Mesothelial cell of epicardium (in vitro differentiated cells): ENCODE measurements at places on chromosomes 1 and 21. TPM values are rescaled to one million over a fixed set of nuclear protein-coding genes. Genes with fewer than 3 reads are reported as not detected.

ZBTB8A gene
- total RNA-seq = 14.8 to 16.2 TPM (median 14.9 TPM) in 3 replicates

CD34 gene
- total RNA-seq = 1.2 to 1.6 TPM (median 1.2 TPM) in 3 replicates

DNA sequence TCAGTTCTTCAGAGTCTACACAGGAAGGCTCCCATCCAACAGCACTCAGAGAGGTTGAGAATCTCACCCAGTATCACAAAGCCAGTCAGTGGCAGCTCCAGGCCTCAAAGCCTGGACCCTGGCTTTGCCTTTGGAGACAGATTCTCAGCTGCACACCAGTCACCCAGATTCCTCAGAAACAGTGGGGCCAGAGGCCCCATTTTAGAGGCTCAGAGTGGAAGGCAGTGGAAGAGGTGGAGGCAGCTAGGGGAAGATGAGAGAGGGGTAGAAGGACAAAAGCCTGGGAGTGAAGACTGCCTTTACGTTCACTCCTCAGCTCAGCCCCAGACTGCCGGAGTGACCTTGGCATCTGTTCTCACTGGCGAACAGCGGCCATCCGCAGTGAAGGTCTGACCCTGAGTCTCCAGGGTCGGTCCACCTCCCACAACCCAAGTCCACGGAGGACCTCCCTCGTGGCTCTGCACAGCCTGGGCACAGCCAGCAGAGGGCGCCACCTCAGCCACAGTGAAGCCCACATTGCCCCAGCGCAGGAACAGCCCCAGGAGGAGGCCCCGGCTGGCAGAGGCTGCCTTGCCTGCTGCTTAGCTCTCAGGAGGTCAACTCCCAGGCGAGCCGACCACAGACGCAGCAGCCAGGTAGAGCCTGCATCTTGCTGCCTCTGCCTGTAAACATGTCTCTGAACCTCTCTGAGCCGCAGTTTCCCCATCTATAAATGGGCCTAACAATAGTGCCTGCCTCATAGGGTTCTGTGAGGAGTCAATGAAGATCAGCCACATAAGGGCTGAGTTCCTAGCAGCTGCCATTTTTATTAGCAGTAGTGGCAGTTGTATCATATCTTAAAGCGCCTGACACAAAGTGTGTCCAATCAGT is 5.9 kb upstream of the FNDC5 start:
- peaks cover 8% of the 10 kb centered on the region for H3K27me3 ChIP-seq
- no peak overlapping the region for H3K4me3 ChIP-seq
- H3K36me3 ChIP-seq = no peaks in the 10 kb centered on the region

GRCh38 chr1:4674676-4675075 is 20.3 kb downstream of the AJAP1 start:
- no peak for DNase-seq
- peaks cover 3% of the 10 kb centered on the region for H3K27me3 ChIP-seq
- H3K4me1 ChIP-seq = no peaks in the 10 kb centered on the region
- no peak overlapping the region for H3K27ac ChIP-seq

TBX19 gene
- 2.4 to 2.9 TPM (median 2.6 TPM) in 3 replicates for total RNA-seq

DNA sequence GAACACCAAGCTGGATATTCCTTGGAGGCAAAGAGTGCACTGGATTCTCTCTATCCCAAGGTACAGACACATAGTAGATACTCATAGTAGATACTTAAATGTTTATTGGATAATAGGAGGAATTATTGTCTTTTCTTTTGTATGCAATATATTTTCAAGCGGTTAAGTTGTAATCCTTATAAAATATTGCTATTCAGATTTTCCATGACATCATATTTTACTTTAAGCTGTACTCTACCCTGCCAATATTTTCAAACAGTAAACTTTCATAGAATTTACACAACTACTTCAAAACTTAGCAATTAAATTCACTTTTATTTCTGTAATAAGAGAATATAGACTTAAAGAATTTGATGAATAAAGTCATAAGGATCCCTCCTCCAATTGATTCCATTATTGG is 546.5 kb upstream of the CAMK1G start:
- no peak overlapping the region for H3K4me3 ChIP-seq
- no peak for DNase-seq
- no peaks in the 10 kb centered on the region for H3K36me3 ChIP-seq
- H3K27me3 ChIP-seq = peaks cover 3% of the 10 kb centered on the region

- H3K4me1 ChIP-seq = peaks cover 29% of the 10 kb centered on the region
- H3K27ac ChIP-seq = peak overlapping the region; percentile 98
- H3K27me3 ChIP-seq = no peaks in the 10 kb centered on the region
- peaks cover 3% of the 10 kb centered on the region for H3K36me3 ChIP-seq
- DNase-seq = no peak
These were observed 1.2 kb downstream of the PIK3C2B start for GRCh38 chr1:204493145-204493983.

DNA sequence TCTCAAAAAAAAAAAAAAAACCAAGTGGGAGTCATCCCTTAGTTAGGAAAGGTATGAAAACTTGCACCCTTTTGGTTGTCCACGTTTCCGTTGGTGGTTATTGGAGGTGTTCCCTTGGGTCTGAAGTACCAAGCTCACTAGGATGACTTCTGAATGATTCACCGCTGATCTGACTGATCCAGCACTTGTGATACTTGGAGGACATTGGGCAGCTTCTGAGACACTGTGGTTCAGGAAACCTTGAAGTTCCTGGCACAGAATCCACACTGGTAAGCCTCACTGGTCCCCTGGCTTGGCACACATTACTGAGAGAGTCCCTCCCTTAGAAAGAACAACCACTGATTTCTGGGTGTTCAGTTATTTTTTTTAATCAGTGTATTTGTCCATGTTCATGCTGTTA is 91.9 kb downstream of the RYR2 start:
- no peak for DNase-seq
- H3K27ac ChIP-seq = no peak overlapping the region
- H3K4me1 ChIP-seq = peaks cover 6% of the 10 kb centered on the region
